NCI-H460 (cell line): ENCODE measurements at places on chromosomes 2 and 18. TPM values are rescaled to one million over a fixed set of nuclear protein-coding genes. Genes with fewer than 3 reads are reported as not detected.

- no peak for DNase-seq
Measured at GRCh38 chr2:192298664-192299063, 103.9 kb upstream of the TMEFF2 start.

- DNase-seq, result no peak
Measured at GRCh38 chr2:224973112-224974016, 68.9 kb downstream of the DOCK10 start.

- peak; percentile 87 for DNase-seq
Measured at GRCh38 chr2:84906900-84907714, 1.7 kb downstream of the TMSB10 start.

DNA sequence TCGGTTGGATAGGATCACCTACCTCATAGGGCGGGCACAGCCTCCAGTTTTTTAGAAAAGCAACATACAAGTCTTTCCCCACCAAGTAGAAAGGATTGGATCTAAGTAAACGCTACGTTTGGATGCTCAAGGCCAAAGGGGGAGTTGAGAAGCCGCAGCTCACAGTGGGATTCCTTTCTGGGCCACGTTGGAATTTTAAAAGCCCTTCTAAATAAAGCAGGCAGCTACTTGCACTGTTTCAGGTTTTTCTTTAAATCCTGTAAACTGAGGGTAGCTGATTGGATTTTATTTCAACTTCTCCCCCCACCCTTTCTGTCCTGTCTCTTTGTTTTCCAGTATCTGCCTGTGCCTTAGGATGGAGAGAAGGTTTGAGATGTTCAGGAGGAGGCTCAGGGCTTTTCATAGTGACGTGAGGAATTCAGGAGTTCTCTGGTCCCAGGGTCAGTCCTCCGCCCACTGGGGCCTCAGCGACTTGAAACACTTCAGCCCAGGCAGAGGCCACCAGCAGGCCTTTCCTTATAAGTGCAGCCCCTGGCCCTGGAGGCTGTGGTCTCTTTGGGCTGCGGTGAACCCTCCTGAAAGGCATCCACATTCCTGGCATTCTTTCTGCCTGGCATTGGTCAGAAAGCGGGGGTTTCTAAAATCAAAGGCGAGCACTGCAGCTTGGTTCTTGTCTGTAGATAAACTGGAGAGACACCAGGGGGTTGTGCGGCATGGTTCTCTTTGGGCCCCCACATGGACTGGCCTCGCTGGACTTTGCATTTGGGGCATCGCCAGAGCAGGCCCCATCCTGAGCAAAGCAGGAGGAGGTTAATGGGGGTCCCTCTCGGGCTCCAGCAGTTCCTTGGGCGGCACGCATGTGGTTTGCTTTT, 44.5 kb downstream of the SH3BP4 start:
- DNase-seq, result no peak

Gene HNMT
- total RNA-seq, result 9.8 and 17.0 TPM in 2 replicates

- no peak for DNase-seq
Measured at GRCh38 chr2:238667008-238667407, 180.9 kb upstream of the TWIST2 start.

Gene MC2R
- total RNA-seq, result not detected in 2 replicates

GRCh38 chr2:138744713-138745112, 35.5 kb downstream of the NXPH2 start:
- DNase-seq, result no peak

- no peak for DNase-seq
Measured at GRCh38 chr2:221096706-221097567, 475.2 kb downstream of the EPHA4 start.

Gene STEAP3
- 9.4 and 11.1 TPM in 2 replicates for total RNA-seq

Gene WDCP
- total RNA-seq, result 9.2 and 9.8 TPM in 2 replicates

Gene PLCD4
- 2.8 and 7.6 TPM in 2 replicates for total RNA-seq

- no peak for DNase-seq
Measured at GRCh38 chr2:233451950-233452349, 97.7 kb downstream of the DGKD start.

Gene VWA3B
- not detected in 2 replicates for total RNA-seq

DNA sequence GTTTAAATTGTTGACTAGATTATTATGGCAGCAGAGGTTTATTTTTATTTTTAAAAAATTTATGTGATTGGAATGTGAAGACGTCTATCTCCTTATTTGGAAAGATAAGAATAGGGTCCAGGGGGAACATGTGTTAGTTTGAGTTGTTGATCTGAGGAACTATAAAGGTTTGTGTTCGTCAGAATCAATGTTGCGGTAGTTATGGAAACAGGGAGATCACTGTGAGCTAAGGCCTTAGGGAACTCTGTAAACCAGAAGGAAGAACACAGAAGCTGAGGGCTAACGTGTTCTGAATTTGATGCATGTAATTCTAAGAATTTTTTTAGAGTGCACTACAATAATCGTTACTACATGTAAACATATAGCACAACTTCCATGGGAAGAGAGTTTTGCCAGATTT, 168.5 kb upstream of the ZSWIM2 start:
- no peak for DNase-seq

DNA sequence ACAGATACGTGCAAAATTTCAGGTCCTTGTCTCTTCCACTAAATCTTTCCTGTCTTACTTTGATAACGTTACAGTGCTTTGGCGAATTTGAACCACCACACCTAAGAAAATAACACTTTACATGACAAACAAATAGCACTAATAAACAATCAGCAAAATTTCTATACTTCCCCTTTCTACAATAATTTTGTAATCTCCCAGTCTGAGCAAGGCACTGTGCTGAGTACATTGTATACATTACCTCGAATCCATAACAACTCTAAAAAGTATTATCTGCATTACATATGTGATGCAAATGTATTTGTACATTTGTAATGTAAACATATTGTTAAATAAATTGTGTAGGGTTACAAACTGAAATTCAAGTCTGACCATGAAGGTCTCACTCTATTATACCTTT, 49.9 kb downstream of the RTN4 start:
- no peak for DNase-seq
